ENCODE measurements at places on chromosomes 2 and 18.

- no peak for DNase-seq
These were observed 146.2 kb upstream of the OSR1 start for GRCh38 chr2:19504400-19505198.

DNA sequence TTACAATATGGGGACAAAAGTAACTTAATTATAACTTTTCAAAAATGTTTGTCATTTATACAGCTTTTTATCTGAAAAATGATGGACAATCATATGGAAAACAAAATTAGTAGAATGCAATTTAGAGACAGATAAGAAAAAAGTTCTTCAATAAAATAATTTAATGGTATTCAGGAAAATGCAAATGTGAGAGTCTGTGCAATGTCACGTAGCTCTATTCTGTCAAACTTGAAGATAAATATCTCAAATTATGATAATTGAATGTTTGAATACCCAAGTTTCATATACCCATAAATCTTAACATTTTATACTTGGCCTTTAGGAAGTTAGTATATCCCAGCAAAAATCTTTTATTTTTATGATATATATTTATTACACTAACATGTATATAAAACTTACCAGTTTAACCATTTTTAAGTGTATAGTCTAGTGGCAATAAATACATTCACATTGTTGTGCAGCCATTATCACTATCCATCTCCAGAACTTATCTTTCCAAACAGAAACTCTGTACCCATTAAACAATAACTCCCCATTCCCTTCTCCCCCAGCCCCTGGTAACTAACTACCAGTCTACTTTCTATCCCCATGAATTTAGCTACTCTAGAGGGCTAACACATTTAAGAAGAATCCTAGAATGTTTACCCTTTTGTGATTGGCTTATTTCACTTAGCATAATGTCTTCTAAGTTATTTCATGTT lies 311.5 kb downstream of the SOCS6 start:
- DNase-seq: no peak

DNA sequence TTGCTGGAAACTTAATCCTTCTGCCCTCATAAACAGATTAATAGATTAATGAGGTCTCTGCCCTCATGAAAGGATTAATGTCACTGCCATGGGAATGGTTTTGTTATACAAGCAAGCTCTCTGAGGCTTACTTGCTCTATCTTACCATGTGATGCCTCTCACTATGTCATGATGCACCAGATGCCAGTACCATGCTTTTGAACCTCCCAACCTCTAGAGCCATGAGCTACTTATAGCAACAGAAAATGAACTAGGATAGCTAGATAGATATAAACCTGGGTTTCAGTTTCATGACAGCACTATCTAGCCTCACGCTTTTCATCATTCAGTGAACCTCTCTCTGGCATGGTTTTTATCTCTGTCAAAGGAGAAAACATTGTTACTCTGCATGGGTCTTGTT lies 371.6 kb upstream of the LRP1B start:
- DNase-seq: no peak

DNA sequence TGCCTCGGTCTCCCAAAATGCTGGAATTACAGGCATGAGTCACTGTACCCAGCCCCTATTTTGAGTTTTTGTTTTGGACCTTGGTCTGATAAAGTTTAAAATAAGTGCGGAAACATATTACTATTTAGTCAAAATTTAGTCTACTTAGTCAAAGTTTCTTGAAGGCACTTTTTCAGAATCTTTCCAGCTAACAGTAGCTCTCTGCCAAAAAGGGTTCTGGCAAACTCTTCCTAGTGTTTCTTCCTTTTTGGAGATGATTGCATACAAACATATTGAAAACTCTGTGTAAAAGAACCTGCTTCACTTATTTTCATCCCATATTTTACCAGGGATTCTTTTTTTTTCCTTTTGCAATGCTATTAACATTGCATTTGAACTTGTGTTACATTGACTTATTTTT lies 28.8 kb downstream of the GMCL1 start:
- DNase-seq: no peak

GRCh38 chr2:52929412-52929811 lies 838.2 kb upstream of the CHAC2 start:
- DNase-seq: no peak

- DNase-seq: no peak
These were observed 7.7 kb upstream of the AMMECR1L start for GRCh38 chr2:127893494-127893893.

DNA sequence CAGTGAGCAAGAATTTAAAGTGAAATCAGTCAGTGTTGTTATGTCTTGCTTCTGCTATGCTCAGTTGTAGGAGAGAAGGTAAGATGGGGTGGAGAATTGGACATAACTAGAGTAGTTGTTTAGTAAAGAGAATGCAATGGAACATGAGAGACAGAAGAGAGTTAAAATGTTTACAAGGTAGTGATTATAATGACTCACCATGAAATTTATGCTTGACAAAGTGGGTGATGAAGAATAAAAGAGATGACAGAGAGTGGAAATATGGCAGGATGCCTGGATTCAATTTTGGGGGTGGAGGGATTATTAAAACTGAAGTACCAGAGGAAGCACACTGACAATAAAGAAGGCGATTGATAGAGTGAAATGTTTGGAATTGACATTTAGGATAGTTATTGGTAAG lies 10.6 kb downstream of the SCG2 start:
- DNase-seq: no peak

DNA sequence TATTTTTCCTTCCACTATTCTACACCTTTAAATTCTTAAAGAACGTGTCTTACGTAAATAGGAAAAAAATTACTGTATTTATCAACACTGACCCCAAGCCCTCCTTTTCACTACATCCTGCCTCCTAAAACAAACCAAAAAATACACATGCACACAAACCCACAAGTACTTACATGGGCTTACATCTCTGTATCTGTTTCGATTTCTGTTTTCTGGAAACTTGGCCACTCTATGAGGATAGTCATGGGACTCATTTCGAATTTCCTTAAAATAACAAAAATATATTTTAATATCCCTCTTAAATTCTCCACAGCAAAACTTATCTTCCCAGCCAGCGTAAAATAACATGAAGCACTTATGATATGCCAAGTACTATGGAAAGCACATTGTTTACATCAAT lies 25.0 kb downstream of the PTPN2 start:
- no peak for DNase-seq

Measured in stimulated activated naive CD4-positive, alpha-beta T cell treated with Interleukin-2 at 50 U/mL for 16 hours (primary cell).